ENCODE measurements at places on chromosomes 12 and 14.

DNA sequence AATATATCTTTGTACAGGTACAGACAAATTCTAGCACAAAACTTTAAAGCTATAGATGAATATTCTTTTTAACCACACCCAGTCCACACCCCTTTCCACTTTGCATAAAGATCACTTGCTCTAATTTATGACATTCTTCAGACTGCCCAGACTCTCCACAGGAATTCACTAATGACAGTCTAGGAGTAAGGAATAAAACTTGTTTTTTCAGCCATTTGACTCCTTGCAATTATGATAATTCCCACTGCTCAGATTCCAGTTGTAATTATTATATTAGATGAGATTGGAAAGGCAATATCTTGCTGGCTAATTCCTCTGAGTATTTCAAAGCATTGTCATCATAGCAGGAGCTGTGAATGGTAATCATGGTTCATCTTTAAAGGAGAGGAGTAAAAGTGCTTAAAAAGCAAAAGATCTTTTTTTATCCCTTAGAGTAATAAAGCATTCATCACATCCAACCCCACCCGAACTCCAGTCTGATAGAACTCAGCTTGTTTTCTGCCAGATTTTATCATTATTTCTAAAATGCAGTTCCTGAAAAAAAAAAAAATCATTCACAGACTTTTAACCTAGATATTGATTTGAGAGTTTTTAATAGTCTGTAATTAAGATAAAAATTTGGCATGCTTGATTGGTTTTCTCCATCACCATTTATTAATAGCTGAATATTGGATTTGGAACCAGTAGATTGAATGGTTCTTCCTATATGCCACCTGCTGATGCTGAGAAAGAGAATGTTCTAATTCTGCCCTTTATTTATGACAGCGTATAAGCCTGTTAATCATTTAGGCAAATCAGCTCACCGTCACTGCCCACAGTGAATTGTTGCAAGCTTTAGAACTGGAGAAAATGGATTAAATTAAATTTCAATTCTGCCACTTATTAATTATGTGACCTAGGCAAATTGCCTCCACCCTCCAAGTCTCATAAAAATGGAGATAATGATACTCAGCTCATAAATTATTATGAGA is 93.9 kb upstream of the RASSF8 start:
- no peak for DNase-seq

DNA sequence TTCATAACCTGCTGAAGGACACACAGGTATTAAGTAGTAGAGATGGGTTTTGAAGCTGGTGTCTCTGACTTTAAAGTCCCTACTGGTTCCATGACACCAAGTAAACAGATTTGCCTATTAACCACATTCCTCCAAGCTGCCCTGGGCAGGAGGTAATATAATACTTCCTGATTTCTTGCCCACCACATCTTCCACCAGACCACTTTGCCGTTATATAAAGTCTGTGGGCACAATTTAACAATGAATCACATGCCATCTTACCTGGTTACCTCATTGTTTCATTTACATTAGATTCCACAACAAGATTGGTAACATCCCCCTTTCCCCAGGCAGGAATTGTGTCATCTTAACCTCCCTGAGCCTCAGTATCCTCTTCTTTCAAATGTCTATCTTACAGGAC is 900 bp upstream of the LRRC23 start:
- DNase-seq, result no peak

DNA sequence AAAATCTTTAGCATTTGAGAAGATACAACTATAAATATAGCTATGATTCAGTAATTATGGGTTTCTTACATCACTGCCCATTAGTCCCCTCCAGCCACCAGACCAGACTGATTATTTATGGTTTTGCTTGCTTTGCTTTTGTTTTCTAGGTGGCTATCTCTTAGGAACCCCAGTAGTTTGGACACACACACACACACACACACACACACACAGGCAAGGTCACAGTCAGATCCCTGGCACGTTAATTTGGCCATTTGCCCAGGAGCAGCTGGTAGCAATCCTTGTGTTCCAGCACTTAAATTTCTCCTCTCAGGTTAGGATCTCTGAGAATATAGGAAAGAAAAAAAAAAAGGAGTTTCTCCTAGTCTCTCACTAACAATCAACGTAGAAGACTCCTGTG is 90.2 kb upstream of the RESF1 start:
- DNase-seq, result no peak

GRCh38 chr12:94771199-94771598 is 120.8 kb upstream of the TMCC3 start:
- no peak for DNase-seq

GRCh38 chr14:69953266-69953915 is 74.2 kb downstream of the SMOC1 start:
- peak; percentile 70 for DNase-seq

- DNase-seq, result peak; percentile 30
Measured at GRCh38 chr12:120903412-120904196, 554 bp downstream of the SPPL3 start.

GRCh38 chr14:60905923-60906322 is 75.0 kb downstream of the TRMT5 start:
- DNase-seq, result no peak

GRCh38 chr12:56634242-56634836 is 4.2 kb upstream of the BAZ2A start:
- DNase-seq, result no peak

DNA sequence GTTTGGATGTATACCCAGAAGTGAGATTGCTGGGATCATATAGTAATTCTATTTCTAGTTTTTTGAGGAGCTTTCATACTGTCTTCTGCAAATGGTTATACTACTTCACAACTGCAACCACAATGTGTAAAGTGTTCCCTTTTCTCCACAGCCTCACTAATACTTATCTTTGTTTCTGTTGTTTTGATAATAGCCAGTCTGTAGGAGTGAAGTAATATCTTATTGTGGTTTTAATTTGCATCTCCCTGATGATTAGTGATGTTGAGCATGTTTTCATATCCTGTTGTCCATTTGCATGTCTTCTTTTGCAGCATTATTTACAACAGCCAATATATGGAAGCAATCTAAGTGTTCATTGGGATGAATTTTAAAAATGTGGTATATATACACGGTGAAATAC is 29.9 kb downstream of the GABARAPL1 start:
- no peak for DNase-seq

- DNase-seq, result no peak
Measured at GRCh38 chr12:47408171-47408871, 297.5 kb downstream of the RPAP3 start.

- no peak for DNase-seq
Measured at GRCh38 chr14:26334288-26334687, 263.5 kb downstream of the NOVA1 start.

DNA sequence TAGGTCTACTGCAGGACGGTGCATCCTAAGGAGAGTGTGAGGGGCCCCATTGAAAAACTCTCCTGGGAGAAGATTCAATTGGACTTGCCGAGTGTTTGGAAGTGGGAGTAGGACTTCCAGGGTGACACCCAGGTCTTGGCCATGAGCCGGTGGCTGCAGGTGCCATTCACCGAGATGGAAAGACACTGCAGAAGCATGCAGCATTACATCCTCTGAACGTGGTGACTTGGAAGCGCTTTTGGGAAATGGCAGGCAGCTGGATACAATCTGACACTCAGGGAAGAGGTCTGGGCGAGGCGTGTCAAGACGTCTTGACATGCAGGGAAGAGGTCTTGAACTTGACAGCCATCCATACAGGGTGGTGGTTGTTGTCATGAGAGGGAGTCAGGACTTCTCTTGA is 126.9 kb downstream of the PAPOLA start:
- no peak for DNase-seq

- no peak for DNase-seq
Measured at GRCh38 chr14:22657861-22658260, 13.7 kb upstream of the OR6J1 start.

- DNase-seq, result no peak
Measured at GRCh38 chr12:57126561-57126960, 1.7 kb upstream of the LRP1 start.

GRCh38 chr14:51668870-51669269 is 17.2 kb downstream of the FRMD6 start:
- DNase-seq, result no peak

DNA sequence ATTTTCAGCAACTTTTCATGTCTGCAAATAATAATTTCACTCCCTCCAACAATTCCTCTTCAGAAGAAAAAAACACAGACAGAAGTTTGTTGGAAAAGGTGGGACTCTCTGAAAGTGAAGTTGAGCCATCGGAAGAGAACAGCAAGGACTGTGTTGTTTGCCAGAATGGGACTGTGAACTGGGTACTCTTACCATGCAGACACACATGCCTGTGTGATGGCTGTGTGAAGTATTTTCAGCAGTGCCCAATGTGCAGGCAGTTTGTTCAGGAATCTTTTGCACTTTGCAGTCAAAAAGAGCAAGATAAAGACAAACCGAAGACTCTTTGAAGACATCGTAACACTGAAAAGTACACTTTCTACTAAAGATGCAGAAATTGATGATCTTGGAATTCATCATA is 28.3 kb downstream of the CGRRF1 start:
- no peak for DNase-seq

- DNase-seq, result no peak
Measured at GRCh38 chr12:121295746-121296617, 527 bp downstream of the CAMKK2 start.

DNA sequence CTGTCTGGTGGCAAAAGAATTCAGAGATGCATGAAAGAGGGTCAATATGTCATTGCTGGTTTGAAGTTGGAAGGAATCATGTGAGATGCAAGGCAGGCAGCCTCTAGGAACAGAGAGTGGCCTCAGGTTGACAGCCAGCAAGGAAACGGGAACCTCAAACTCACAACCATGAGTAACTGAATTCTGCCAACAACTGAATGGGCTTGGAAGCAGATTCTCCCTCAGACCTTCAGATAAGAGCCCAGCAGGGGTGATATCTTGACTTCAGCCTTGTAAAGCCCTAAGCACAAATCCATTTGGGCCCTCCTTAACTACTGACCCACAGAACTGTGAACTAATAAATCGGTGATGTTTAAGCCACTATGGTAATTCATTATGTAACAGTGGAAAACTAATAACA is 35.8 kb downstream of the USP15 start:
- DNase-seq, result no peak

- DNase-seq, result no peak
Measured at GRCh38 chr12:119450771-119451170, 116.2 kb downstream of the CCDC60 start.

DNA sequence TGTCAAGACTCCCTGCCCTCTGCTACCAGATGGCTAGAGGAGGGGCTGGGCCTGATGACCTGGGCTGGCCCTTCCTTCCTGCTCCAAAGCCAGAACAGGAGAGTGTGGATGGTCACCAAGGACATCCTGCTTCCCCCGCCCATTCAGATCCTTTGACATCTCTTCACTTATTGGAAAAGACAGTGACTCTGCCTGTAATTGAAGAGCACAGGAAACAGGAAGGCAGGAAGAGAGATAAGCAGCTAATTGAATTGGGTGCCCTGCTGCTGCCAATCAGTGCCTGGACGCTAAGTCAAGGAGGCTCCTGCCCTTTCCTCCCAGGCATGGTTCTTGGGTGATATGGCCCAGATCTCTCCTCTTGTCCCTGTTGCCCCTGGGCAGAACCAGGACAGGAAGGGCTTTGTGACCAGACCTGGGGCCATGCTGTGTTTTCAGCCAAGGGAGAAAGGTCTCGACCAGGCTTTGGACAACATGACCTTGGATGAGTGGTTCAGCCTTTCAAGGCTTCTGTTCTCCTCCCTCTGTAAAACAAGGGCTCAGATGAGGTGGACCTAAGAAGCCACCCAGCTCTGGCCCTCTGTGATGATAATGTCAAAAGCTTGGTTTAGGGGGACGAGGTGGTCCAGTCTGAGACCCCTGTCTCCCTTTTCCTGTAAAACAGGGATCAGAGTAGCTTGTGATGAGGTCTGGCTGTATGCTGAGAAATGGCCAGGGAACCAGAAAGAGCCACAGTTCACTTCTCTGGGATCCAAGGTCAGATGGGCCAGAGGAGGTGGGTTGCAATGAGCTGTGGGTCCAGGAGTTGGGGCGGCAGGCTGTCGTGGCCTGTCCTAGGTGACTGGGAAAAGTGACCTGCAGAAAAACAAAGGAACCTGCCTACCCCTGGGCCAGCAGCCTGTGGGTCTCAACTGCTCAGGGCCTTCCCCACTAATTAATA is 38.8 kb downstream of the FAM222A start:
- DNase-seq, result no peak
